ENCODE measurements at places on chromosomes 7 and 10.

- DNase-seq, result no peak
These were observed 18.1 kb downstream of the CCDC126 start for GRCh38 chr7:23615331-23615730.

- no peak for DNase-seq
These were observed 63.5 kb downstream of the ZNF365 start for GRCh38 chr10:62437696-62438095.

- no peak for DNase-seq
These were observed 108.0 kb upstream of the LSM8 start for GRCh38 chr7:118075936-118076335.

DNA sequence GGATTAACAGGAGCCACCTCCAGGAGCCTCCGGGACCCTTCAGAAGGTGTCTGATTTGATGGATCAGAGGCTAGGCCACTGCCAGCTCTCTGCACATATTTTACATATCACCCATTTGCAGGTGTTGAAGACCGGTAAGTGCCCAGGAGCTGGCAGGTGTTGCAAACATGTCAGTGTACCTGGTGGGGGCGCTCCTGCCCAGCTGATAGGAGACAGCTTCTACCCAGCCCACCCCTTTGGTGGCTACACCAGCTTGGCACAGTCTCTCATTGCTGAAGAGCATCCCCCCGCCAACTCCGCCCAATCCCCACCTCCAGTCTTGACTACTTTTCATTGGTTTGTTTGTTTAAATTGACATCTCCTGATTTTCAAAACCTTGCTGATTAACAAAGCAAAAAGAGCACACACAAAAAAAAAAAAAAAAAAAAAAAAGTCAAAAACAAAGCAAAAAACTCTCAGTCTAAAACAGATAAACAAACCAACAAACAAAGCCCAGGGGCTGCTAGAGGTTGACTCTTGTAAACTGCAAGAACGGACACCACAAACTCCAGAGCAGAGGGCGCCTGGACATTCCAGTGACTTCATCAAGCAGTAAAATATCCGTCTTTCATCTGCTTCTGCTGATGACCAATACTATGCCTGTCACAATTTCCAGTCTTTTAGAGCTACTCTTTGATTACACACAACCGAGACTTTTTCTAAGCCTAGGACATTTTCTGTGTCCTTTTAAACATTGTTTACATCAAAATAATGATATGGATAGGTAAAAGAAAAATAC lies 275.3 kb downstream of the NRG3 start:
- DNase-seq, result no peak

GRCh38 chr10:71865561-71866041 lies 14.6 kb upstream of the PSAP start:
- no peak for DNase-seq

DNA sequence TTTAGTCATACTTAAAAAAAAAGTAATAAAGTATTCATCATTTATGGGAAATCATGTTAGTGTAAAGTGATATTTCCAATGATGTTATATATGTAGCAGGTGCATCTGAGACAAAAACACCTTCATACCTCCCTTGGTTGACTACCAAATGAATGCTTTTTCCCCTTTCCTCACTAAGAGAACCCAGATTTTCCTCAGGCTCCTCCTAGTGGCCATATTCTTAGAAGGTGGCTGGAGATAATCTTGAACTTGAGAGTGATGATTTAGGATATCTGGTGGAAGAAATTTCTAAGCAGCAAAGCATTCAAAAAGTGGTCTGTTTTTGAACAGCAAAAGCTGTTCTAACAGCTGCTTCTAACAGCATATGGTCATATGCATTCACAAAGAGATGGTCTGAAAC lies 16.8 kb upstream of the DNAH11 start:
- DNase-seq, result no peak

DNA sequence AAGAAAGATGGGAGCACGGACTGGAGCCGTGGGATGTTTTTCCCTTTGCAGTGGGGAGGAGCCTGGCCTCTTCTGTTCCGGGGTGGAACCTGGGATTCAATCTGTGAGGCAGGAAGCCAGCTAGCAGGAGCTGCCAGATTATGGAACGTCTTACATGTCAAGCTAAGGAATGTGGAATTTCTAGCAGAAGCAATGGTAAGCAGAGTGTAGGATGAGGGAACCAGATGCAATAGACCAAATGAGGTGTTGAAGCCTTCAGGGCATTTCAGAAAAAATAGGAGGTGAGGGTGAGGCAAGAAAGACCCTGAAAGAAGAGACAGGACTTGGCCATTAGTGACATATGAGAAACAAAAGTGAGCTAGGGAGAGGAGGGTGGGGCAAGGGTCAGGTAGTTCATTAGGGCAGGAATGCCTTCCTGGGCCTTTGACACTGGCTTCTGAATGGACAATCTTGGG lies 105.5 kb downstream of the CHN2 start:
- no peak for DNase-seq

DNA sequence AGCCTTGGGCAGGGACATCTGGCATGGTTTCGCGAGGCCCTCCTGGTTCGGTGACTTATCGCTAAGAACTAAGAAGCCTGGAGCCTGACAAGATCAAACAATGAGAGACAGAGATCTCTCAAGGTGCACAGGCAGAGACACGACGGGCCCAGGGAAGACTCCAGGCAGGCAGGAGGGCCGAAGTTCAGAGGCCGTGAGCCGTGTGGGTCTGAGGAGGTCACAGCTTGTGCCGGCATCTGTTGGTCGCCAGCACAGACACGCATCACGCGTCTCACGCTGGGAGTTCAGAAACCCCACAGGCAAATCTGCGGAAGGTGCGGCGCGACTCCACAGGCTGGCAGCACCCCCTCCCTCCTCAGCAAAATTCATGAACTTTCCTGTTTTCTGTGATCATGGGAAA lies 314.0 kb downstream of the DNAJB6 start:
- DNase-seq, result no peak

DNA sequence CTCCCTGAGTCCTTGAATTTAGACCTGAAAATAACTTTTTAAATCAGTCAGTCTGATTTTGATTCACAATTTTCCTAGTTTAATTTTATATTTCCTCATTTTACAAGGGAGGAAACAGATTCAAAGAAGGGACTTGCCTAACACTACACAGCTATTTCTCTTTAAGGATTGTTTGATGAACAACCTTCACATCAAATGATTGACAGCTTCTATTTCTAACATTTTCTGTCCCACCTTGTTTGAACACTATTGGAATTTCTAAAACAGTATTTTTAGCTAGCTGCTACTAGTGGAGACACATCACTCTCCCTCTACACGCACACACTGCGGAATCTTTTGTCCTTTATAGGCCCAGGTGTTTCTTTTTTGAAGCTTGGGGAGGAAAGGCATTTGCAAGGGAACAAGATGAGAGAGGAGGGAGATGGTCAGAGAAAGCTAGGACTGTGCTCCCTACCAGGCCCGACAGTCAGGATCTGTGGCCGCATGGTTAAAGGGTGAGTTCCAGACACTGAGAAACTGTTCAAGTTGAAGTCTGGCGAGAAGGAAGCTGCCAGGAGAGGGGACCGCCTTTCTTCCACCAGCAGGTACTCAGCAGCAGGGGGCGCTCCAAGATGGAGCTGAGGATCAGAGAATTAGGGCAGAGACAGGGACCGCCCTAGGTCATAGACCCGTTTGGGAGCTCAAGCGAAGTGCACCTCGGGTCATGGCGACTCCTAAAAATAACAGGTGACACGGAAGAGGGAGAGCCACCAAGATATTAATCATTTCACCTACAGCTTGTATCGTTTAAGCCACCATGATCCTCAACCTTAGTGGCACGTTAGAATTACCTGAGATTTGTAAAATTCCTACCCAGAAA lies 49.7 kb downstream of the DNAJC12 start:
- DNase-seq, result peak; percentile 62

DNA sequence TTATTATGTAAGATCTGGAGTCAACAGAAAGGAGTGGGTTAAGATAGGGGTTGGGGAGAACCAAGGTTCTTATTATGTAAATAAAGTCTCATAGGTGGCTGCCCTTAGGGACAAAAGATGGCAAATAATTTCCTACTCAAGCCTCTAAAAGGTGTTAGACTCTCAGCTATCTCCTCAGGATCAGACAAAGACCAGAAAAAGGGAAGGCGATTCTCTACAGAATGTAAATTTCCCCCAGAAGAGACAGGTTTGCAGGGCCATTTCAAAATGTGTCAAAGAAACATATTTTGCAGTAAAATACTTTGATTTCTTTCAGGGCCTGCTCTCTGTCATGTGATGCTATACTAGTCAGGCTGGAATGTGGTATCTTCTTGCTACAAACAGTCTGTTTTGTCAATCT lies 80.3 kb downstream of the MICU1 start:
- no peak for DNase-seq

DNA sequence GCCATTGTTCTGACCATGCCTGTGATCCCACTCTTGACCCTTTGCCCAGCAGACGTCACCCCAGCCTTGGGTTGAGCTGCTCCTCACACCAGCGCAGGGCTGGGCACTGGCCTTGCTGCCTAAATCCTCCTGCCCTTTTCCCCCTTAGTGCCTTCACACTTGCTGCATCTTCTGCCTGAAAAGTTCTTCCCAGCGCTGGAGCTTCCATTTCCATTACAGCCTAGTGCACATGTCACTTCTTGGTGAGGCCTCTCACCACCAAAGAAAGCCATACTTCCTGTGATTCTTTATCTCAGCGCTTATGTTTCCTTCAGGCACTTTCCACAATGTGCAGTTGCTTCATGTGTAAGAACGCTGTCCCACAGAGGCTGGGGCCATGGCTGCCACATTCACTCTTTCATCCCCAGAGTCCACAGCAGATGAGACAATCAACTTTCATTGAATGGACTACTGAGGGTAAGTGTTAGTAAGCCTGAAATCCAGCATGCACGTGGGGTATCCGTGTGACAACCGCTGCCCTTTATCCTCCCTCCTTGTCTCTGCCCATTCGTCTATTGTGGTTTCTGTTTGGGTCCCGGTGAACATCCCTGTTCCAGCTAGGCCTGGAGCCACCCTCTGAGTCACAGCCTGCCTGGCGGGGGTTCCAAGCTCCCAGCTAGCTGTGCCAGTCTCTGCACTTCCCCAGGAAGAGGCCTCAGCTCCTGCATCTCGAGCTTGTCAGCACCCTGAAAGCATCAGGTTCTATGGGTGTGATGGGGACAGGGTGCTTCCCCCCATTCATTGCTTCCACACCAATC lies 37.3 kb downstream of the ADRA2A start:
- no peak for DNase-seq

DNA sequence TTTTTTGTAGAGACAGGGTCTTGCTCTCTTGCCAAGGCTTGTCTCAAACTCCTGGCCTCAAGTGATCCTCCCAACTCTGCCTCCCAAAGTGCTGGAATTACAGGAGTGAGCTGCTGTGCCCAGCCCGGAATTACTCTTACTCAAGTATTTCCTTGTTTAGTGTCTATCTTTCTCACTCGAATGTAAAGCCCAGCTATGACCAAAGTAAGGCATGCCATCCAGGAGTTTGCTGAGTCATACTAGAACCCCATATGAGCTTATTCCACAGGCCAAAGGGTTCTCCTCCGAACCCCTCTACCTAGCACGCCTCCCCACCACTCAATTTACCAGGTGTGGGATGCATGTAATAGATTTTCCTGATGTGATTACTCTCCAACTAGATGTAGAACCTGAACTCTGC lies 166.6 kb upstream of the AUTS2 start:
- no peak for DNase-seq

- DNase-seq, result no peak
These were observed 30.5 kb downstream of the ITPRIP start for GRCh38 chr10:104307576-104308438.

GRCh38 chr10:104894681-104895080 lies 253.6 kb downstream of the SORCS3 start:
- no peak for DNase-seq

DNA sequence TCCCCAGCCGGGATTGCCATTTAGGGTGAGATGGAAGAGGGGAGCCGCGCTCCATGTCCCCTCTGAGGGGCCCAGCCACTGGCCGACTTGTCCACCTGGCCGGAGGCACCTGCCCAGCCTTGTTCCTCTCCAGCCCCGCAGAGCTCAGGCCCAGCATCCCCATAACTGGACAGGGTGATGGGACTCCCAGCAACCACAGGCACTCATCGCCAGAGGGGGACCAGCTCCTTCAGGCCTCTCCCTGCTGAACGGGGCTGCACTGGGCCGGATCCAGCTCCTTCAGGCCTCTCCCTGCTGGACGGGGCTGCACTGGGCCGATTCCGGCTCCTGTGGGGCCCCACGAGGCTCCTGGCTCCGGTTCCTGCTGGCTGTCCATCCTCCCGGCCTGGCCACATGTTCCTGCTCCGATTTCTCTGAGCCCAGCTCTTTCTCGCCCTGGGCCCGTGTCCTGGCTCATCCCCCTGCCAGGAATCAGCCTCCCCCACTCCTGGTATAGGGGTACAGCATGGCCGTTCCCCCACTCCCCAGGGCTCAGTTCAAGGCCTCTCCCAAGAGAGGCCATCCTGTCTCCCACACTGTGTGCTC lies 56.1 kb upstream of the ADGRA1 start:
- DNase-seq, result no peak

- no peak for DNase-seq
These were observed 39.9 kb downstream of the CCDC3 start for GRCh38 chr10:12961416-12962205.

DNA sequence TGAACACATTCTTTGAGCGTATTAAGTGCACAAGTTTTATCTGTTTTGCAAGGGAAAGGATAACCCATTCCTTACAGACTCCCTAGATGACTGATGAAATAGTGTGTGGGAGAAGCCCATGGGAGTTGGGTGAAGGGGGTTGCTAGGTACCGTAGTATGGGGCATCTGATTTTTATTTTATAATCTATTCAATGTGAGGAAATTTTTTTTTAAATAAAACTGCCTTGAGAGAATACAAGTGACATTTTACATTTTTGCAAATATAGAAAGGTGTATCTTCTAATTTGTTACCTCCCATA lies 1.4 kb downstream of the BTAF1 start:
- no peak for DNase-seq

DNA sequence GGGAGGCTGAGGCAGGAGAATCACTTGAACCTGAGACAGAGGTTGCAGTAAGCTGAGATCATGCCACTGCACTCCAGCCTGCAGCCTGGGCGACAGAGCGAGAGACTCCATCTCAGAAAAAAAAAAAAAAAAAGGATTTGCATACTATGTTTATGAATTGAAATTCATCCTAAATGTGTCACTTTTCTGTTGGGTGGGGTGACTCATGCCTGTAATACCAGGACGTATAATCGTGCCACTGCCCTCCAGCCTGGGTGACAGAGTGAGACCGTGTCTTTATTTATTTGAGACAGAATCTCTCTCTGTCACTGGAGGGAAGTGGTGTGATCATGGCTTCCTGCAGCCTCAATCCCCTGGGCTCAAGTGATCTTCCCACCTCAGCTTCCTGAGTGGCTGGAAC lies 5.8 kb downstream of the ZNF212 start:
- no peak for DNase-seq

DNA sequence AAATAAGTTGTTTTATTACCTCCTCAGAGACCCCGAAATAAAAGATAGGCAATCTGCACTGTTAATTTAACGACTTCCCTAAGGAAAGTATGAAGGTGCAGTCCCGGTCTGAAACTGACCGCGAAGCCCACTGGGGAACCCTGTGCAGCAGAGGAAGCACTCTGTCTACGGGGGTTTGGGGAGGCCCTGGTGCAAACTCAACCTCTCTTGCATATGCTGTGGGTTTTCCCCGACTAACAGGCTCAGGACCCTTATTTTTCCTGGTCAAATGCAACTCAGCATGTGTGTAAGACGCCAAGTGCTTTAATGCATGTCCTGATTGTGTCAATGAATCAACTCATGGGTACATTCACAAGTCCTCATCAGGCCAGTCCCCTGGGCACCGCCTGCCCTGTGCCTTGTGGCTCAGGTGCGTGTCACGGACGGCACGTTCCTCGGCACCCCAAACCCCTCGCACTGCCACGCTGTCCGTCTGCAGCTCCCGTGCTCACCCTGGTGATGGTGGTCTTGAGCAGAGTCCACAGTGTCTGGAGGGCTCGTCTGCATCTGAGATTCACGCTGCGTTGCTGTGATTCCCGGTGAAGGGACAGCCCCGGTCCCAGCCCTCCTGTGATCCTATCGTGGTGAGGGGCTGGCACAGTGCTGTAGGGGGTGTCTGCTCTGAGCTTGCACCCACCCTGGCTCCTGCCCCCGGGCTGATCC lies 33.8 kb downstream of the JAKMIP3 start:
- no peak for DNase-seq

Measured in stimulated activated CD8-positive, alpha-beta memory T cell treated with anti-CD3 and anti-CD28 coated beads, Interleukin-7, amount 100 ng/mL, for 24 hours (primary cell).